ENCODE measurements at places on chromosomes 13 and 19.

DNA sequence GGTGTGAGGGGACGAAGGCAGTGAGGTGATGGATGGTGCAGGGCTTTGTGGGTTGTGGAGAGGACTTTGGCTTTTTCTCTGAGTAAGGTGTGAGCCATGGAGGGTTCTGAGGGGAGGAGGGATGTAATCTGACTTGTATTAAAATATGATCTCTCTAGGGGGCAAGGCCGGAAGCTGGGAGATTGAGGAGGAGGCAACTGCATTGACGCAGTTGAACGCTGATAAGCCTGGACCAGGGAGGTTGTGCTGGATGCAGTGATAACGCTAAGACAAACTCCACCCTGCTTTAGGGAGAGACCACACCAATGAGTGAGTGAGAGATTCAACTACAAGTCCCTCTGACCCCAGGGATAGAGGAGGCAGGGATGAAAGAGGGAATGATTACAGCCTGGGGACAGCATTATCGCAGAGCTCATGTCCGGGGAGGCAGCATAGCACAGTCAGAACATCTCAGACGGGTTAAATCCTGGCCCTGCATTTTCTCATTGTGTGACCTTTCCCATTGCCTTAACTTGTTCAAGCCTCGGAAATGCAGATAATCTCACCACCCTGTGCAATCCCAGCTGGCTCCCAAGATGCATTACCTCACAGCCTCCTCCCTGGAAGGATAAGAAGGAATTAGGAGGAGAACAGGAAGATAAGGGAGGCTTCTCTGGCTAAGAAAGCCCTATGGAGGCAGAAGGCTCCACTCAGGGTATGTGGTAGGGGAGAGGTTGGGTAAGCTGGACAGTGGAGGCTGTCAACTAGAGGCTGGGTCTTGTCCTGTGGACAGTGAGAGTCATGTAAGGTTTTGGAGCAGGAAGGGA, 124.2 kb downstream of the CACNA1A start:
- DNase-seq: no peak

DNA sequence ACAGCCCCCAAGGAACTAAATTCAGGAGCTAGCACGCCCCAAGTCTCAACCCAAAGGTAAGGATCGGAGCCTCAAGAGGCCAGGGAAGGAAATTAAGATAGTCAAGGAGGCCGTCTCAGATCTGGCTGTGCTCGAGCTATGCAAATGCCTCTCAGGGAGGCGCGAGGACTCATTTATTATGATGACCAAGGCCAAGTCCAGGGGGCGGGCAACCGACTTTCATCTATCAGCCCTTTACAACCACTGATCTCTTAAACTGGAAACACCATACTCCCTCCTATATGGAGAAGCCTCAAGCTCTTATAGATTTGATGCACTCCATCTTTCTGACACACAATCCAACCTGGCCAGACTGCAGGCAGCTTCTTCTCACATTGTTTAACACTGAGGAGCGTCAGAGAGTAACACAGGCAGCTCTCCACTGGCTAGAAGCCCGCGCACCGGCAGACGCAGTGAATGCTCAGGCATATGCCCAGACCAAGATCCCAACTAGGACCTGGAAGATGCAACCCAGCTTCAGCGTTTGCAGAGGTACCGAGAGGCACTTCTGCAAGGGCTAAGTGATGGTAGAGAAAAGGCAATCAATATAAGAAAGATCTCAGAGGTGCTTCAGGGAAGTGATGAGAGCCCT, 9.6 kb upstream of the SLC15A1 start:
- no peak for DNase-seq

- no peak for DNase-seq
Measured at GRCh38 chr13:99015606-99016490, 38.0 kb upstream of the DOCK9 start.

DNA sequence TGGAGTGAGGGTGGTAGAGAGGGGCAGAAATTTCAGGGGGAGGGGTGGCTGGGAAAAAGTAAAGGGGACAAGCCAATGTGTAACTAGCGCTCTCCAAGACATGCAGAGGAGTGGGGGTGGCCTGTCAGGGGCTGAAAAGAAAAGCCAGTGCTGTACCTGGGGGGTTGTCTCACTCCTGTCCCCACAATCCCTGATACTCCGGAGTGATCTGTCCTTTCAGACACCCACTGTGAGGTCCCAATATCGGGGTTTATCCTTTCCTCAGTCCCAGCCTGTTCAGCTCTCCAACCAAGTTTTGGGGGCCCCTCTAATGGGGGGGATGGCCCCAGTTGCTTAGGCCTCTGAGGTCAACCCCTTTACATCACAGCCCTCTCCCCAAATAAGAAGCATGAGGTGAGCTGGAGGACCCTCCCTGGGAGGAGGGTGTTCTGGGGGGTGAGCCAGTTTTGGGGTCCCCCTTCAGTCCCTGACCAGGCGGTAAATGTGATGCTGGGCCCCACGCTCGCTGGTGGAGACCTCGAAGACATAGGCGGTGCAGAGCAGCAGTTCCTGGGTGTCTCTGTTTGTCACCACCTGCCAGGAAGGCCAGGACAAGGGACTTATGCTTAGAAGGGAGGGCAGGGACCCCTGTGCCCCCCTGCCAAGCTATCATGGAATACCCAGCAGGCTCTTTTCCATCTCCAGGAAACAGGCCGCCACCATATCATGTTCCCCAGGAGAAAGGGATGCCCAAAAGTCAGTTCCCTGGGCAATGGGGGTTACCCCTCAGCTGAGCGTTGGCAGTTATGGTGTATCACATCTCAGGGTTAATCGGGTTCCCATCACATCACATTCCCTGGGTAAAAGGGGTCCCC, 5.9 kb downstream of the CD37 start:
- DNase-seq: no peak

DNA sequence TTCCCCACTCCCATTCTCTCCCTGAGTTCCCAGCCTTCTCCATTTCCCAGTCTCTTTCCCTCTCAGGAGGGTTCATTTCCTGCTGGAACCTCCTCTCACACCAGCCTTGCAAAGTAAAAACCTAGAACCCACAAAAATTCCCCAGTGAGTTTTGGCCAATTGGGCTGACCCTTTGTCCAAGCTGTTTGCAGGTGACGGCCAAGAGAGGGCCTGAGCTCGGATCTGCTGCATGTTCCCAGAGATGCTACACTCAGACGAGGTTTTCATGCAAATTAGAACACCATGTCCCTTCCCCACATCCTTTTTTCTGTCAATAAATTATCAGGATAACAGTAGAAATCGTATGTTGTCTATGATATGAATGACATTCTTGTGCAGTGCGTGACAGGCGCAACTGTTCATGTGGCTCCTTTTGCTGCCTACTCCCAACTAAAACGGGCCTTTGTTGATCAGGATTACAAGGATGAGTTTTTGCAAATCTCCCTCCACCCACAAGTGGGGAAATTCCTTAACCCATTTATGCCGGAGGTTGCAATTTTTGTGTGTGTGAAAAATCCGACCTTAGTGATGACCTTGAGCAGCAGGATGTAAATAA, 149.5 kb downstream of the CACNA1A start:
- DNase-seq: no peak

DNA sequence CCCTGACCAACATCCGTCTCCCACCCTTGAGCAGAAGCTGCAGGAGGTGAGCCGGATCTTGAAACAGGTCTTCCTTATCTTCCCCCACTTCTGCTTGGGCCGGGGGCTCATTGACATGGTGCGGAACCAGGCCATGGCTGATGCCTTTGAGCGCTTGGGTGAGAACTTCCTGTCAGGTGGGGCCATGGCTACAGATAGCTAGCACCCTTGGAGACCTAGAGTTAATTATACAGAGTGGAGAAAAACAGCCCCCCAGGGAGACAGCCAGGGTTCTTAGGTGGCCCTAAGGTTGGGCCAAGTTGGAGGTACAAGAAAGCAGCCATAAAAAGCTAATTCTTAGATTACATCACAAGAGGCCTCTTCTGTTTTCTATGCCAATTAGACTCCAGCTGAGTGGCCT, 8.9 kb upstream of the ARHGAP45 start:
- no peak for DNase-seq

DNA sequence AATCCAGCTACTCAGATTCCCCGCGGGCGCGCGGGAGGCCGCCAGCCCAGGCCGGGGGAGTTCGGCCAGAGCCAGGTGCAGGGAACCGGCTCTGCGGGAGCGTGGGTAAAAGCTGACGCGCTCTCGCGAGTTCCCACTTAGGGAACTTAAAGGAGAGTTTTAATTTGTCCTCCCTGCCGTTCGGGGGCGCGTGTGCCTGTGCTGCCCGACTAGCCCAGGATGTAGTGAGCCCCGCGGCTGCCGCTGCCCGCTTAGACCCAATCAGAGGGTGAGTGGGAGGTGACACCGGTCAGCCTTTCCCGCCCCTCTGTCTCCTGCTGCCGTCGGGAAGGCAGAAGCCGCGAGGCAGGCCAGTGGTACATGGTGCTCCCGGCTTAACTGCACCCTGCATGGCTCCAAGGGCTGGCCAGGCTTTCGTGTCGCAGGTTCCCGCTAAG, 36.0 kb upstream of the NEK3 start:
- no peak for DNase-seq
